Left ventricle myocardium superior (tissue), 1 donor: ENCODE measurements at places on chromosomes 7 and 10. TPM values are rescaled to one million over a fixed set of nuclear protein-coding genes. Genes with fewer than 3 reads are reported as not detected.

- no peak for DNase-seq
Observed at GRCh38 chr10:69269761-69270160, 8.5 kb upstream of the HK1 start.

The STARD3NL gene
- 22.5 TPM for total RNA-seq

The LIPM gene
- total RNA-seq = not detected

- DNase-seq = no peak
Observed at GRCh38 chr10:127576740-127577161, 27.6 kb downstream of the NPS start.

GRCh38 chr7:71766016-71766415 lies 634.1 kb downstream of the GALNT17 start:
- no peak for DNase-seq

The OR6V1 gene
- not detected for total RNA-seq
